Activated T-helper 1 cell treated with anti-CD3 and anti-CD28 coated beads, Interleukin-2, amount 50 U/mL, for 16 hours (primary cell): ENCODE measurements at places on chromosomes 2 and 18.
A peak's percentile ranks its signal among the peaks of the same experiment; 100 is the strongest.

- DNase-seq: no peak
Observed at GRCh38 chr2:204743393-204743960, 198.2 kb downstream of the PARD3B start.

DNA sequence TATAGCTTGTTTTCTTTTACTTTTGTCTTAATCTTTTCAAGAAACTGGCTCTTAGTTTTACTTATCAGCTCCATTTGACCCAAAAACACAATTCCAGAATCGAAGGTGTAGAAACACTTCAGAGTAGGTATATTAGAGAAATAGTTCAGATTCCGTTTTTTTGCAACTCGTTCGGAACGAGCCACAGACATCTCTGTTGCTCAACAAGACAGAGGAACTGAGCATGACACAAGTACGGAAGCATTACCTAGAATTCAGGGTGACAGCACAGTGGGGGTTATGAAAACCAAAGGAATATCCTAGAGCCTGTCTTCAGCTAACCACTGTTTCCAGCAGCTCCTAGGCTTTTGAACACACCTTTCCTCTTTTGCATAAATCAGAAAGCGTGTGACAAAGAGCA lies 5.0 kb downstream of the HRH4 start:
- no peak for DNase-seq

DNA sequence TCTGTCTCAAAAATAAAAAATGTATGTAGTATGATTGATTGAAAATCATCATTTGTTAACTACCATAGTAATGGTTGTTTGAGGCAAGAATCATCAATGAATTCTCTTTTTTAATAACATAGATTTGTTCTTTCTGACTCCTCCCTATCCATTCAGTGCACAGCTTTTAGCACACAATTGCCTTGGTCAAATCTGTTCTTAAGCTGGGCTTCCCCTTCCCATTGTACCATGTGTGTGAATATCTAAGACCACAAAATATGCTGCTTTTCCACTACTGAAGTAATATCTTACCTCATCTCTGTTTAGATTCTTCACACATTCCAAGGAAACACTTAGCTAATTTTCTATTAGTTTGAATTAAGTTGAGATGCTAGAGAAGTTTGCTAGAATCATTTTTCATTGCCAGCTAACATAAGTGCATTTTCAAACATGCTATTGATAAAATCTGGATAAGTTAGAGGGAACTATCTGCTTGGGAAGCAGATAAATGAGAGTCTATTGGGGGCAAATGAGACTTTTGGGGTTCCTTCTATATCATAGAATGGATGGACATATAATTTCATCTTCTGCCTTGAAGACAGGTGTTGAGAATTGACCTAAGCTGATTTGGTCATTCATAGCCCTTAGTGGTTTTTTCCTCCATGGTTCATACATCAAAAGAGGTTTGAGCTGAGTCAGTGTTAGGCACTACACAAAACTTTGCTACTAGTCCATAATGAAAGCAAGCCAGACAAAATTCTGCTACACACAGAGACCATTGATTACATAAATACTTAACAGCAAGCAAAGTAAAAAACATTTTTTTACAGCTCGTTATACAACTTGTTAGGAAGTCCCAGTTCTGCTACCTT lies 231.9 kb downstream of the PLCL1 start:
- no peak for DNase-seq

DNA sequence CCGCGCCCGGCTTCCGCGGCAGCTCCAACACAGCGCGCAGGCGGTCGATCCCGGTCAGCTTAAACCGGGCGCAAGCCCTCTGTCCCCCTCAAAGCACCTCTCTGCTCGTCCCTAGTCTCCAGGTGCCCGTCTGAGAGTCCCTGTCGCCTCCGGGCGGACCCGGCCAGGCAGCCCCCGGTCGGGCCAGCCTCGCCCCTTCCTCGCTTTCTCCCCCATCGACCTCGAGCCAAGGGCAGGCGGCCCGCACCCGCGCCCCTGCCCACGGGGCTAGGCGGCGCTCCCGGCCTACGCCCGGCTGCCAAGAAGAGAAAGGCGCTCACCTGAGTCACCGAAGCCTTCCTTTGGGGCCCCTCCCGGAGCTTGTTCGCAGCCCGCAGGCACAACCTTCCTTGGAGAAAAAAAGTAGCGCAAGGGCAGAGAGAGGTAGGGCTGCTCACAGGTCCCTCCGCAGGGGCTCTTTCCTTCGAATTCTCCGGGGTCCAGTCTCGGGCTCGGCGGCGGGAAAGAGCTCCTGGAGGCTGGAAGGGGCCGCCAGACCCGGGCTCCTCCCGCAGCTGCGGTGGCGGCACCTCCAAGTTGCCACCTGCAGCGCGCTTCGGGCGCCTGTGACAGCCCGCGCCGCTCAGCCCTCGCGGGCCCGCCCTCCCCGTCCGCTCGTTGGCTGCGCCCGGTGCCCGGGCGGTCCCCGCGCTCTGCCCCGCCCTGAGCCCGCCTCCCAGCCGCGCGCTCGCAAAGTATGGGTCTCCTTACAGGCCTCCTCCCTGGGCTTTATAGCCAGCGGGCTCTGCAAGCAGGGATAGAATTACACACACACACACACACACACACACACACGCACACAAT lies 86.5 kb upstream of the EPB41L3 start:
- DNase-seq: peak; percentile 0

DNA sequence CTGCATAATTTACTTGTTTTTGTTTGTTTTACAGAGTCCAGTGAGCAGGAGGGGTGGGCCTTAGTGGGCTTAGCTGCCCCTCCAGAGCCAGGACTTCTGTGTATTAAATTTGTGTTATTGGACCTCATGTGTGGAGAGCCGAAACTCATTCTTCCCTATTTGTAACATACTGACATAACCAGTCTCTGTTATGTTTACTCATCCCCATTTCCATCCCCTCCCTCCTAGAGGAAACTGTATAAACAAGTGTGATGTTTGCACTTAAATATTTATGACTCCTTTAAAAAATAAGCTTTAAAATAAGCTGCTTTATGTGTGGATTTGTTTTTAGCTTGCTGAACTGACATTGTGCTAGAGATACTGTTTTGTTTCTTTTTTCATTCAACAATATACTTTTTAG lies 13.8 kb downstream of the ZNF512 start:
- DNase-seq: no peak

- no peak for DNase-seq
Observed at GRCh38 chr2:158968396-158969161, at the start of gene TANC1. Gene TANC1, plus strand, starts transcription at chr2:158968640. Its CDS starts 97,271 bp downstream, at chr2:159065911.

DNA sequence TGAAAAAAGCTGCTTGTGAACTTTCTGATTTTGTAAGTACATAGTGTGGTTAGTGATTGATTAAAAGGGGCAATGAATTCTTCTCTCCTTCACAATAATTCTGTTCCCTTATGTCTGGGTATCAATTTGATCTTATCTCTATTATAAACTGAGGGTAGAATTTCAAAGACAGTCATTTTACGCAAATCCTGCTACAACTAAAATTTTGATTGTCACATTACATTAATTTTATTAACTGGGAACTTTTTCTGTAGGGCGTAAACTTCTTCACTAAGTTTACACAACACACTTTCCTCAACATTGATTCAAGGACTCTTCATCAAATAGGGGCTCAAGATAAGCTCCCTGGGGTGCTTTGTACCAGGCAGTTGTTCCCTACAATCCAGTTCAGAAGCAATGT lies 5.0 kb upstream of the SLC8A1 start:
- no peak for DNase-seq

GRCh38 chr2:206217743-206218142 lies 56.7 kb upstream of the ZDBF2 start:
- DNase-seq: no peak

DNA sequence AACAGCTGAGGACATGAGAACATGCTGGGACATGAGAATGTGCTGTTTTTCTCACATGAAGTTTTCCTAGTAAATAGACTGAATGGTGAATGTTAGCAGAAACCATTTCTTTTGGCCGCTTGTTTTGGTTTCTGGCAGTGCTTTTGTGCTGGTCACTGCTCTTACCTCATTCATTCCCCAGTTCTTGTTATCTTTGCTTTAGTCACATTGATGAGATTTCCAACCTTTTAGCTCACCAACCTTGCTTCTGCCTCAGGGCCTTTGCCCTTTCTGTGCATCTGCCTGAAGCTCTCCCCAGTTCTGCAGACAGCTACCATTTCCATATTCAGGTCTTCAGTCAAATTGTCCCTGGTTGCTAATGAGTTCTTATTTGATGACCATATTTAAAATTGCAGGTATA lies 91.6 kb downstream of the PTPRM start:
- no peak for DNase-seq

GRCh38 chr2:46068636-46069035 lies 228.6 kb upstream of the EPAS1 start:
- no peak for DNase-seq

DNA sequence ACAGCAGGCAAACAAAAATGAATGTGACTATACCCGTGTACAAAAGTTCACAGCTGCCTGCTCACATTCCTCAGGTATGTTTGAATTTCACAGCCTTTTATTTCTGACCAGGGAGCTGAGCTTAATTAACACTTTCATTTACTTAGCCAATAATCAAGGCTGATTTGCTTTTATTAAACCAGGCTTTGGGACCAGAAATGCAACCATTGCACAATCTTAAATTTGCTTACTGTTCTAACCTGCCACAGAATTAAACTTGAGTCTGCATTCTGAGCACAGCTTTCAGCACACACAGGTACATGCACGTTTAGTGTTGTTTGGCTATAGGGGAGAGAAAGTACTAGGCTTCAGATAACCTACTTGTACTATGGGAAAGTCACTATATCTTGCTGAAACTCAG lies 372.4 kb upstream of the ATP5MC3 start:
- DNase-seq: no peak

GRCh38 chr2:25566694-25567093 lies 106.7 kb downstream of the DTNB start:
- DNase-seq: no peak

- DNase-seq: no peak
Observed at GRCh38 chr2:230158468-230158867, 61.3 kb downstream of the SP110 start.

- no peak for DNase-seq
Observed at GRCh38 chr18:10412933-10413332, 41.5 kb upstream of the APCDD1 start.

GRCh38 chr2:219962801-219963200 lies 335.4 kb downstream of the SLC4A3 start:
- no peak for DNase-seq

GRCh38 chr2:101884423-101884822 lies 107.3 kb upstream of the IL1R2 start:
- DNase-seq: no peak

- no peak for DNase-seq
Observed at GRCh38 chr2:189328848-189329245, 112.4 kb upstream of the WDR75 start.

DNA sequence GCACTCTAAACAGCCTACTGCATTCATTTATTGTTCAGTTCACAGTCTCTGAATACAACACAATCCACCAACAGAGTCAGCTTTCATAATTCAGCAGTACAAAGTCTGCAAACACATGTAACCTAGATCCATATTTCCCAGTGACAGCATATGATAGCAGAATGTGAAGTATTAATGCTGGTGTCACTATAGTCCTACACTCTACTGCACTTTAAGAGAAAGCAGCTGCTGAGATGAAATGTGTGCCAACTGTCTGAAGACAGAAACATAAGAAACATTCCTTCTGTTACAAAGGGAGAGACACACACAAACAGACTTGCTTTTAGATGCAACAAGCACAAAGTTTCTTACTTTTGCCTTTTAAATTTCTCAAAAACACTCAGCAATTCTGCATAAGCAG lies 441.8 kb downstream of the ZEB2 start:
- no peak for DNase-seq

DNA sequence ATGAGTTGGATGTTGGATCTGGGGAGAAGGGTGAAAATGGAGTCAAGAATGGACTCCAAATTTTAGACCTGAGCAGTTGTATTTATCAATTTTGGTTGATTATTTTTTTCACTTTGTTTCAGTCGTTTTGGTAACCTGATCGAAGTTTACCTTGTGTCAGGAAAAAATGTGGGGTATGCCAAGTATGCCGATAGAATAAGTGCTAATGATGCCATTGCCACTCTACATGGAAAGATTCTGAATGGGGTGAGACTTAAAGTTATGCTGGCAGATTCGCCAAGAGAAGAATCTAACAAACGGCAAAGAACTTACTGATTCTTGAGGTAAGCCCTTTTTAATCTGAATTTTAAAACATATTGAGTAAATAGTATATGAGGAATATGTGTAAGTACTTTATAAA lies 13.6 kb downstream of the RBM45 start:
- DNase-seq: no peak

DNA sequence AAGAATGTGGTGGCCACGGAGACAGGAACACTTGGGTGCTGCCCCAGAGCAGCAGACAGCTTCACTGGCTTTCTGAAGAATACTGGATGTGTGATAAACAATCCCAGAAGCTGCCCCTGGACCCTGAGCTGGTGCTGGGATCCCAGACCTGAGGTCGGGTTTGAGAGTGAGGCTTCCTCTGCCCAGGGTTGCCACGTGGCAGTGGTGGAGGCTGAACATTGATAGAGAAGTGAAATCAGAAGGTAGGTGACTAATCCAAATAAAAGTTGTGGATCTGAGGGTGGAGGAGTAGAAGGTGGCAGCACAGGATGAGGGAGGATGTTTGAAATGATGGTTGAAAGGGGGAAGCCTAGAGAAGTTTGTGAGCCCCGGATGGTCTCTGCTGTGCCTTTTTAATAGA lies 64.0 kb downstream of the FMNL2 start:
- no peak for DNase-seq

- no peak for DNase-seq
Observed at GRCh38 chr2:177225965-177226360, 13.4 kb downstream of the HNRNPA3 start.

GRCh38 chr2:20443276-20443920 lies 3.5 kb upstream of the RHOB start:
- no peak for DNase-seq

- no peak for DNase-seq
Observed at GRCh38 chr2:7812231-7812995, 869.4 kb upstream of the ID2 start.

GRCh38 chr2:203501873-203502272 lies 33.2 kb downstream of the RAPH1 start:
- DNase-seq: no peak

- DNase-seq: no peak
Observed at GRCh38 chr2:217185265-217185995, 325.6 kb upstream of the TNP1 start.

DNA sequence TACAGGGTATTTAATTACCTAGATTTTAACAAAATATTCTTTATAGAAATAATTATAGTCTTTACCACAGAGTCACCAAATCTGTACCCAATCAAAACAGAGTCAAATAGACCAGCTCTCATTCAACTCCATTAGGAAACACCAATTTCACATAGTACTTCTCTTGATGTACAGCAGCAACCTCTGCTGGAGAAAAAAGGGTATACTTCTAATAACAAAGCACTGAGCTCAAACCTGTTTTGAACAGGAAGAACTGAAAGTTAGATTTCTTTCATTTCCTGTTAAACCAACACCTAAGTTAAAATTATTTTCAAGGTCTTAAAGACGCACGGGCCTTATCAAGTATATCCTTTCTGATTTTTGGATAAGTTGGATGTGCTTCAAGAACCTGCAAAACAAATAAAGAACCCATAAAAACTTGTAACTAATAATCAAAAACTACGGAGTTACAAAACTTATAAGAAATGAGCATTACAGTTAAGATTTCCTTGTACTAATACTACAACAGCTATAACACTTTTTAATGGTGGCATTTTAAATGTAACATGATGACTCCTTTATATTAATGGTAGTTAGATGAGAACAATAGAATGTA lies 79.0 kb downstream of the TTC21B start:
- DNase-seq: no peak
